Activated CD4-positive, alpha-beta T cell treated with anti-CD3 and anti-CD28 coated beads for 36 hours (primary cell): ENCODE measurements at places on chromosomes 12 and 14. TPM values are rescaled to one million over a fixed set of nuclear protein-coding genes. Genes with fewer than 3 reads are reported as not detected.

DNA sequence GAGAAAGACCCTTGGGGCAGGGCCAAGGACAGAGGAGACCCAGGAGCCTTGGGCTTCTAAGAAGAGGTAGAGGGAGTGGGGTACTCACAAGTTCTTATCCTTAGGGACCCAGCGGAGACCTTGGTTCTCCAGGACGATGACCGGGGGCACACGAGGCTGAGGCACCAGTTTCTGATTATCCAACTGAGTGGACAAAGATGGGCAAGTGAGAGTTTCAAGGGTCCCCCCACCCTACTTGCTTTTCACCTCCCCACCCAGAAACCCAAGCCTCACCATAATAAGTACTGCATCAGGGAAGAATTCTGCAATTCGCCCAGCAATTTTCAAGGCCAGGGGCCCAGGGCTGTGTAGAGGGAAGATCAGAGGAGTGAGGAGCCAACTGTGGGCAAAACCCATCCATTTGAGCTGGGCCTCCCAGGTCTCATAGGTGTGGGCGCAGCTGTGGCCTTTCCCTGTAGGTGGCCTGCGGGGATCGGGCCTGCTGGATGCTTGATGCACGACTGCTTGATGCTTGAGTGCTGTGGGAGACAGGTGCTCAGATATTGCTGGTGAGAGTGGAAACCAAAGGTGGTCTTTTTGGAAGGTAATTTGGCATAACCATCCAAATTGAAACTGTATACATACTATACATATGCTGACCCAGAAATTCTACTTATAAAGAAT is 2.0 kb downstream of the EMC9 start:
- H3K27me3 ChIP-seq = no peaks in the 10 kb centered on the region
- peak overlapping the region; percentile 78 for H3K27ac ChIP-seq

GRCh38 chr14:60656686-60657455 is 7.6 kb upstream of the SIX1 start:
- peak overlapping the region; percentile 71 for H3K4me3 ChIP-seq
- DNase-seq = peak; percentile 55
- H3K27ac ChIP-seq = no peak overlapping the region
- peaks cover 79% of the 10 kb centered on the region for H3K27me3 ChIP-seq
- peaks cover 37% of the 10 kb centered on the region for H3K4me1 ChIP-seq

DNA sequence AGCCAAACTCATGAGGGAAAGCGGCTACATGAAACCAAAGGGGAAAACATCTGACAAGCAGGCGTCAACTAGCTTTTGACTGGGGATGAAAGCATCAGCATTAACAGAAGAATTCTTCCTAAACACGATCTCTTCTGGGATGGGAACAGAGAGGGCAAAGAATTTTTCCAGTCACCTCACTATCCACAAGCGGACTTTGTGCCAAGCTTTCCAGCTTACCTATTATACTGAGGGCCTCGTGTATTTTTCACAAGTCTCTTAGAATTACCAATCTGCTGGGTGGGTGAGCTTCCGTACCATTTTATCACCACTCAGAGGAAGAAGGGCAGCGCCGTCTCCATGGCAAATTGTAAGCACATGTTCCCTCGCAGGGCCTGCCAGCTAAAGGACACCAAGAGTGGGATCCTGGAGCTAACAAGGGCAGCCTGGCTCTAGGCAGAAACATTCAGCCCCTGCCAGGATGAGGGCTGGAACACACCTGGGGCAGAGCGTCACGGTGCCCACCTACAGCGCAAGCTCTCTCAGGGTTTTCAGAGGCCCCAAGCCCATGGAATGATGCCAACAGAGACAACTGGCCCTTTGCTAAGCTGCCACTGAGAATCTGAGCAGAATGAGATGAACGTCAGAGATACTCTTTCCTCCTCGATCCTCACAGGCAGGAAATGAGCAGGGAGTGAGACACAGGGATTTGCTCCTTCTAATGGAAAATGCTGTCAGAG is 74.6 kb downstream of the CHGA start:
- no peak for DNase-seq
- no peaks in the 10 kb centered on the region for H3K27me3 ChIP-seq
- H3K4me3 ChIP-seq = no peak overlapping the region
- no peaks in the 10 kb centered on the region for H3K4me1 ChIP-seq

DNA sequence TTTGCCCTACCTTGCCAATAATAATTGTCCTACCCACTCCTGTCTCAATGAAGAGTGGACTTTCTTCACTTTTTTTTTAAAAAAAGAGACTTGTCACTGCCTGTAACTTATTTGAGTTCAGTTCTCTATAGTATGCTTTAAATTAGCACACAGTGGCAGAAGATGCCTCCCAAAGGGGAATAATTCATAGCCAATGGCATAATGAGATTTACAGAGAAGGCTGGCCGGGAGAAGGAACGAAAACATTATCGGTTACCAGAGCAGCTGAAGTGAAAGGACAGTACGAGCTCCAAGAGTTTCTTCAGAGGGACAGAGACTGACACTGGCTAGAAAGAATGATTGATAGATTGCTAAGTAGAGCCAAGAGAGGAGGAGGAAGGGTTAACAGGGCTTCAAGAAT is 356.3 kb downstream of the EMP1 start:
- no peak overlapping the region for H3K4me3 ChIP-seq
- DNase-seq = no peak
- no peaks in the 10 kb centered on the region for H3K36me3 ChIP-seq
- H3K4me1 ChIP-seq = no peaks in the 10 kb centered on the region
- H3K27ac ChIP-seq = no peak overlapping the region

DNA sequence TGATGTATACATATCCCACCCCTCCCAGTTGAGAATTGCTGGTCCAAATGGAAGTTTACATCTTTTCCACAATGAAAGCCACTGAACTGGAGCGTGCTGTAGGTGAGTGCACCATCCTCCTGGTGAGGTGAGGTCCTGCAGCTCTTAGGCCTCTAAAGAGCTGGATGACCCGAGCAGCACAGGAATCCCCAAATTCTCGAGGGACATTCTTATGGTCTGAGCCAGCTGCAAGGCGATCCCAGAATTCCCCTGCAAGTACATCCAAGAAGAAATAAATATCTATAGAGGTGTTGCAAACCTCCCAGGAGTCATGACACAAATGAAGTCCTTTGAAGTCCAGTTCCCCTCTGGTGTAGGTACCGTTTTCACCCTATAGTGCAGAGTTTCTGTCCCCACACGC is 24.0 kb downstream of the TMEM132C start:
- no peaks in the 10 kb centered on the region for H3K4me1 ChIP-seq
- H3K27me3 ChIP-seq = peaks cover 4% of the 10 kb centered on the region
- no peak for DNase-seq
- no peak overlapping the region for H3K27ac ChIP-seq

- no peaks in the 10 kb centered on the region for H3K36me3 ChIP-seq
- H3K27me3 ChIP-seq = no peaks in the 10 kb centered on the region
- H3K4me1 ChIP-seq = no peaks in the 10 kb centered on the region
- DNase-seq = no peak
- no peak overlapping the region for H3K27ac ChIP-seq
Measured at GRCh38 chr14:99350751-99351150, 78.8 kb upstream of the BCL11B start.

The TPI1 gene
- total RNA-seq = 1,824 TPM

DNA sequence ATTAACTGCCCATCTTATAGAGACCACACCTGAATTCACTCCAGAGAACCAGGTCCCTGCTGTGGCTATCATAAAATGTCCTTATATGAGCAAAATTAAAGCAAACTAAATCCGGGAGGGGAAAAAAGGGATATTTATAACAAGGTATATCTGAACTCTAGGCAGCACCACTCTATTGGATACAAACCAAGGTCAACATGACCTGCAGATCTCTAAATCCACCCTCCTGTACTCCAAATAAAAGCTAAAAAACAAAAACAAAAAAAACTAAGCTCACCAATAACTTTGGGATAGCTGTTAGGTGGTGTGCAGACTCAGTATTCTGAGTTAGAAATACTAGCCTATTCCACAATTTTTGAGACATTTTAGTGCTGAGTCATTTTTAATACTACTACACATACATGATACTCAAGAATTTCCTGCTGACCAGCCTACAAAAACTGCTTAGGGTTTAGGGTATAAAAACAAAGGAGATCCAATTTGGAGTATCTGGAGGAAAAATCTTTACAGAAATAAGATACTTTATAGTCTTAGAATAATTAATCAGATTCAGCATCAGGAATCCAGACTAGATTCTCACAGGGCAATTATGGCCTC is 46.6 kb upstream of the LTBP2 start:
- no peak overlapping the region for H3K4me3 ChIP-seq
- H3K36me3 ChIP-seq = peaks cover 15% of the 10 kb centered on the region
- DNase-seq = no peak
- H3K4me1 ChIP-seq = no peaks in the 10 kb centered on the region
- H3K27me3 ChIP-seq = no peaks in the 10 kb centered on the region

DNA sequence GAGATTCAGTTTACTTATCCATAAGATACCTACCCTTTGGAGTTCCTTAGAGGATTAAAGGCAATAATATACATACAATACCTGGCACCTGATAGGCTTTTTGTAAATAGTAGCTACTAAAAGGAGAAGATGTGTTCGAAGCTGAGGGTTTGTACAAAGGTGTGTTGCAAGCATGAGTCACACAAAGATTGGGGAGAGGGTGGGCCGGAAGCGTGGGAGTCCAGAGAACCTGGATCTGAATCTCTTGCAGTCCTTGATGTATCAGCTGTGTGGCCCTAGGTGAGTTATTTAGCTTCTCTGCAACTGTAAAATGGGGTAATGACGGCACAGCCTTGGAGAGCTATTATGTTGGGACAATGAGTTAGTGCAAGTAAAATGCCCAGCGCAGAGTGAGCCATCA is 61.6 kb upstream of the PSMC1 start:
- no peaks in the 10 kb centered on the region for H3K4me1 ChIP-seq
- peaks cover 13% of the 10 kb centered on the region for H3K27me3 ChIP-seq
- DNase-seq = no peak
- H3K36me3 ChIP-seq = no peaks in the 10 kb centered on the region
- no peak overlapping the region for H3K27ac ChIP-seq
- no peak overlapping the region for H3K4me3 ChIP-seq

The SRRM4 gene
- total RNA-seq = not detected

GRCh38 chr14:105436891-105437722 is 17.5 kb downstream of the MTA1 start:
- no peak overlapping the region for H3K4me3 ChIP-seq
- no peak for DNase-seq
- no peak overlapping the region for H3K27ac ChIP-seq

- H3K27ac ChIP-seq = no peak overlapping the region
- H3K4me1 ChIP-seq = no peaks in the 10 kb centered on the region
- H3K4me3 ChIP-seq = no peak overlapping the region
- H3K27me3 ChIP-seq = no peaks in the 10 kb centered on the region
- no peak for DNase-seq
Measured at GRCh38 chr14:81784084-81784483, 250.4 kb upstream of the SEL1L start.

GRCh38 chr12:87661786-87662377 is 367.3 kb downstream of the C12orf50 start:
- H3K27ac ChIP-seq = no peak overlapping the region
- no peak overlapping the region for H3K4me3 ChIP-seq
- H3K27me3 ChIP-seq = no peaks in the 10 kb centered on the region
- no peaks in the 10 kb centered on the region for H3K4me1 ChIP-seq
- H3K36me3 ChIP-seq = no peaks in the 10 kb centered on the region

DNA sequence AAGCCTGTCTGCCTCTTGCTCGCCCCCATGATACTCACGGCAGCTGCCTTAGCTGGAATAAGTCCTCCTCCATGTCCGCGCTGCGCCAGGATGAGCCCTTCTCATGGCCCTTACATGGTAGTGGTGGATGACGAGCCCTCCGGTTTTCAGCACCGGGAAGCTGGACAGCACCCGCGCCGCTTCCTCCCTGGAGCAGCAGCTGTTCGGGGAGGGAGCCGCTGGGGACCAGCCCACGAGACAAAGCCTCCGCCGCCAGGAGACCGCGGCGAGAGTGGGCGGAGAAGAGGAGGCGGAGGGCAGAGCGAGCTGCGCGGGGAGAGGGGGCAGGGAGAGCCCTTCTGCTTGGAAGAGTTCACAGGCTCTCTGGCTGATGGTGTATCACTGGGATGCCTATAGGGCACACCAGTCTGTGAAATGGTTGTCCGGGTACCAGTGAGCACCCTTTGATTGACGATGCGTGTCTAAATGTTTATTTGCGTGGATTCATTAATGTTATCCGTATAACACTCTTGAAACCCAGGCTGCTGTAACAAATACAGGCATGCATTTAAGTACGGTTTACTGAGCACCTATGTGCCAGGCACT is at the start of gene SVOP:
Gene SVOP, minus strand, starts transcription at position 273 of the 585 bp plus-strand sequence. Its CDS starts 200 bp downstream, at position 73.
- peaks cover 24% of the 10 kb centered on the region for H3K27me3 ChIP-seq
- peaks cover 2% of the 10 kb centered on the region for H3K4me1 ChIP-seq
- no peak within 1 kb of the TSS for H3K27ac ChIP-seq
- H3K36me3 ChIP-seq = no peaks in the 10 kb centered on the region
- DNase-seq = peak; percentile 63

The EIF2S3B gene
- 1.3 TPM for total RNA-seq

GRCh38 chr12:100346660-100347059 is 10.2 kb upstream of the SLC17A8 start:
- H3K27ac ChIP-seq = no peak overlapping the region
- DNase-seq = no peak
- no peak overlapping the region for H3K4me3 ChIP-seq
- peaks cover 4% of the 10 kb centered on the region for H3K36me3 ChIP-seq
- H3K27me3 ChIP-seq = no peaks in the 10 kb centered on the region

DNA sequence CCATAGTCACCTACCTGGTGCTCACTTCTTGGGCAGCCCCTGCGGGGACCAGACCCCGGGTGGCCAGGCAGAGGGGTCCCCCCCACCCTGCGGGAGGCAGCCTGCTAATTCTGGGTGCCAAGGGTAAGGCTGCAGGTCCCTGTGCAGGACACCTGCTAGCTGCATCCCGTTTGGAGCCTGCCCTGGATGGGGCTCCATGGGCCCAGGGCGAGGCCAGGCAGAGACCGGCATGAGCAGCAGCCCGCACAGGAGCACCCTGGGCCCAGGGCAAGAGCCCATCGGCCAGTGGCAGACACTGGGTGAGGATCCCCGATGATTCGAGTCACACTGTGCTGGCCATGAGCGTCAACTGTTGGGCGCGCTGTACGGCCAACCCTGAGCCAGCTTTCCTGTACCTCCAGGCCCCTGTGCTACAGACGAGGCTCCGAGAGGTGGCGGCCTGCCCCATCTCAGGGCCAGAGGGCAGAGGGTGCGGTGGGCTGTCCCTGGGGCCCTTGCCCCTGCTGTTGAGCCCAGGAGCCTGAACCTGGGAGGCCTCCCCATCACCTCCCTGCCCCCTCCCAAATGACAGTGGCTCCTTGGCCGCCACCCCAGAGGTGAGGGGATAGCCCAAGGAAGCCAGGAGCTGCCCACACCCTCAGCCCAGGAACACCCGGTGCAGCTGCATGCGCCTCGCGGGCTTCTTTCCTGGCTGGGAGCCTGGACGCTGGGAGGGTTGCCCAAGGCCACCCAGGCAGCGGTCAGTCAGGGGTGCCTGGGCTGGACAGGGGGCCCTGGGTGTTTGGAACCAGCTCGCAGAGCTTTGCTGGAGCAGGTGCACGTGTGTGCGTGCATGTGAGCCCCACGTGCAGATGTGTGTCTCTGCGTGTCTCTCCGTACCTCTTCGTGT is 47.7 kb downstream of the CYP46A1 start:
- H3K4me1 ChIP-seq = no peaks in the 10 kb centered on the region
- H3K36me3 ChIP-seq = no peaks in the 10 kb centered on the region
- peaks cover 26% of the 10 kb centered on the region for H3K27me3 ChIP-seq
- no peak overlapping the region for H3K27ac ChIP-seq

The LGMN gene
- total RNA-seq = 5.6 TPM

The SPIC gene
- not detected for total RNA-seq

DNA sequence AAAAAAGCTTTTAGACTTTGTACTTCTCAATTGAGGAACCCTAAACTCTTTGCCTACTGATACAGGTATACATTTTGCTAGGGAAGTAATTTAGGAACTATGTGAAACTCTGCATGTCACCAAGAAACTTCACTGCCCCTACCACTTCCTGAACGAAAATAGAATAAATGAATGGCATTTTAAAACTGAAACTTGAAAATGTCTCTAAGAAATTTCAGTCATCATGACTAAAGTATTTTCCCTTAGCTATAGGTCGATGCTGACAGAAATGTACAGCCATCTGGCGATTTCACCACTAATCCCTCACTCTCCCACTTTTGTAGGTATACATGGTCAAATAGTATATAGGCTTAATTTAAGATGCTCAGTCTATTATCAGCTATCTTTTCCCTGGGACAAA is 194.9 kb upstream of the SYT10 start:
- H3K36me3 ChIP-seq = no peaks in the 10 kb centered on the region
